Germinal center (tissue), 1 donor: ENCODE measurements at places on chromosomes 13 and 19.
A peak's percentile ranks its signal among the peaks of the same experiment; 100 is the strongest.

DNA sequence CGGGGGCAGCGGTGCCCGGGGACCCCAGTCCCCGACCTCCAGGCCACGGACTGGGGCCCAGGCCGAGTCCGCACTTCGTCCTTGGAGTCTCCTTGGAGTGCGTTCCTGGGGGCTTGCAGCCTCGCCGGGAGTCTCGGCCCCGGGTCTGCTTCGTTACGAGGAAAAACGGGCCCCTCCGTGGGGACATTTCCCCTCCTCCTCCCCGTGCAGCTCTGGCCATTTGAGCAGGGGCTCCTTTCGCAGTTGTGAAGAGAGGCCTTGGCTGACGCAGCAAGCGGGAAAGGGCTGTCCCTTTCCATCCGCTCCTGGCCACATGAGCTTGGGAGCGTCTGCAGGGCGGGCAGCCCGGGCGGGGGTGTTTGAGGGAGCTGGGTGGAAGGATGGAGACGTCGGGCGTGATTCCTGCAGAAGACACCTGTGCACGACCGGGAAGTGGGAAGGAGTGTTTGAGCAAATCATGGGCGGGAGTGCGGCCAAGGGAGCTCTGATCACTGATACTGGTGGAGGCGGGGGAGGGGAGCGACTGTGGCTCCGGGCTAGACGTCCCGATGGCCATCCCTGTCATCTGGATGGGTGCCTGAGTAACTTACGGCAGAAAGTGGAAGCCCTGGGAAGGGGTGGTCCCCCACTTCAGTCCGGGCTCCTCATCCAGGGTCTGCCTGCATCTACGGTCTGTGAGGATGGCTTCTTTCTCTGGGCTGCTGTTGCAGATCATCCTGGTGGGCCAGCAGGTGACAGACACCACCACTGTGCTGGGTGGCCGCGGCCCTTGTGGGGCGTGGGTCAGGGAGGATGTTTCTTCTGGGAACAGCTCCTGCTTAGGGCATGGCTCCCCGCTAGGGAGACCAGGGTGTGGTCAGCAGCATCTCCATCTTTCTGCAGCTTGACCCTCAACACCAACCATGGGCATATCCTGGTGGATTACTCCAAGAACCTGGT is 736 bp downstream of the GPI start:
- peak; percentile 24 for DNase-seq

DNA sequence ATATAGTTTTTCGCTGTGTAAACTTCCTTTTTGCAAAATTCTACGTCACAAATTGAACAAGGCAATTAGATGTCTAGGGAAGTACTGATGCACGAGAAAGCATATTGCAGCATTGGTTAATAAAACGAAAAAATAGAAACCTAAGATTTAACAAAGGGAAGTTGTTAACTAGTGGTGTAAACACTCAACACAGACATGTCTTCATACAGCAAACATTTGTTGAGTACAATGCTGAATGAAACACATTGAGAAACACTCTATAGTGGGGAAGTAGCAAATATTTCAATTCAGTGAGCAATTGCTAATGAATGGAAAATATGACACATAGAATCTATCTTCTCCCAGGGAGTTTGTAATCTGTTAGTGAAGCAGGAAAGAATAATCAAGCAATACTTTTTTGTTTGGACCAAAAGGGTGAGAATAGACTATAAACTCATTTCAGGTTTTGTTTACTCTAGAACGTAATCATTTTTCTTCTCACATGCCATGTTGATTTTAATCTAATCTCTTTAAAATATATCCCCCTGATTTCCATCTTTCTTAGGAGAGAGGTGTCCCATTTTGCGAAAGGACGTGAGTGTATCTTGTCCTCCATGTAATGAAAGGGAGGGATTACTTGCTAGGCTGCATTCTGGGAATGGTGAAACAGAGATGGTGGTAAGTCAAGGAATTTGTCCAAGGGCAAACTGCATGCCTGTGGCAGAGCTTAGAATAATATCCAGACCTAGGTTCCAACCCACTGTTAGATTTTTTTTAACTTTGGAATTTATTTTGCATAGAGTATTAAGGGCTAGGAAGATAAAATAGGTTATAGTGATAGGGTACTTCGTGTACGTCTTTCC is 1.7 kb upstream of the ANKRD10 start:
- peak; percentile 12 for DNase-seq

DNA sequence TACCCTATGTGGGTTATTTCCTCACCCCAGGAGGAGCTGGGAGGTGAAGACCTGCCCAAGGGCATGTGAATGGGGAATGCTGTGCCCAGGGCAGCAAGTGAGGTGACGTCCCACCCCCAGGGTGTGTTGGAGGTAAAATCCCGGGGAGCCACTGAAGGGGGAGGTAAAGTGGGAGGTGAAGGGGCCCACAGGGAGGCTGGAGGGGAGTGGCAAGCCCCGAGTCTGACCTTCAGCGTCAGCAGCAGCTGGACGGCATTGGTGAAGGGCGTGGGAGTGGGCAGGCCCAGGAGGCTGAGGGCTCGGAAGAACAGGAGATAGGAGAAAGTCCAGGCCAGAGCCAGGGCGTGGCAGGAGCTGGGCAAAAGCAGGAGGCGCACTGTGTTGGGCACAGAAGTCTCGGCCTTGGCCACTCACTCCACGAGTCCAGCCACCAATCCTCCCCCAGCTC is 2.4 kb downstream of the MBOAT7 start:
- no peak for DNase-seq

- DNase-seq = no peak
Observed at GRCh38 chr19:17303940-17304267, 679 bp upstream of the ABHD8 start.

GRCh38 chr19:29831686-29832085 is 19.9 kb downstream of the CCNE1 start:
- no peak for DNase-seq

DNA sequence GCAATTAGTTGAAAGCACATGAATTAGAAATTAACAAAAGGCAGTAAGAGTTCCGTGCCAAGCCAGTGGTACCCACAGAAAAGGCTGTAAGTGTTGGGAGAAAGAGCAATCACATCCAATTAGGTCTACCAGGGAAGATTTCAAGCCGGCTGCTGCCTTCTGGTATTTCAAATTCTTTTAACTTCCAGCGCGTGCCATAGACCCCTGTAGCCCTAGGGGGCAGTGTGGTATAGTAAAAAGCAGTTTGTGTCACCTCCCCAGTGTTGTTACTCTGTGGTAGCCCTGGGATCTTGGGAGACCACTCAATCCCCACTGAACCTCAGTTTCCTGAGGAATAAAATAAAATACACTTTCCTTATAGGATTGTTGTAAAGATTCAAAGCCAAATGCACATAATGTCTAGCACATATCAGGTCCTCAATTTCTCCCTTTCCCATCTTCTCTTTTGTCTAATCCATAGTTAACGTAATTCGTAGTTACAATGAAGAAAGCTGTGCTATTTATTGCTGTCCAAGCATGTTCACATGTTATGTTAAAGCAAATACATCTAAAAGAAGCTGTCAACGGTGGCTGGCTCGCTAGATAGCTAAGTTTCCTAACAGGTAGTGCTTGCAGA is 230.2 kb downstream of the TDRD3 start:
- DNase-seq = peak; percentile 2

DNA sequence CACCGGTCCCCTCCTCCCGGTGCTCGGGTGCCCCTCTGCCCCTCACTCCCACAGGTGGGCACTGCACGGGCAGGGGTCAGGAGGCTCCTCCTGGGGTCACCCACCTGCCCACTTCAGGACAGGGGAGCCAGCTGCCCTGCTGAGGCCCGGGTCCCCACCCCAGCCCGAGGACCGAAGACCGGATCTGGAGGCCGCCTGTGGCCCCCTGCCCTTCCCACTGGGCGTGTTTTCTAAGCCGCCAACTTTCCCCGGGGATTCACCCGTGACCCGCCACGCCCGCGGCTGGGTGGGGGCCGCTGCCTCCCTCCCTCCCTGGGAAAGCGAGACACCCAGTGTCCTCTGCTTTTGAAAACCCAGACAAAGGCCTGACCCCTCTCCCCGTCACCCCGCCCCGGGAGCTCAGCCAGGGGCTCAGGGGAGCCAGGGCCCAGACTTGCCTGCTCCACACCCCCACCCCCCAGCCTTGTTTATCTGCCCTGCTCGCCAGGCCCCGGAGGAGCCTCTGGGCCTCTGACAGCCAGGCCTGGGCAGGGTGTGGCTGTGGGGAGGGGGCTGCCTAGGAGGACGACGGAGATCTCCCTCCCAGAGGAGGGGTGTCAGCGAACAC is 1.3 kb downstream of the PALM start:
- no peak for DNase-seq

GRCh38 chr13:76647550-76647949 is 238.7 kb downstream of the KCTD12 start:
- no peak for DNase-seq

GRCh38 chr13:110433014-110433413 is 125.9 kb downstream of the COL4A2 start:
- no peak for DNase-seq

- DNase-seq = no peak
Observed at GRCh38 chr19:35907377-35907745, 734 bp downstream of the TYROBP start.

GRCh38 chr19:39871886-39872866 is 26.0 kb upstream of the FBL start:
- no peak for DNase-seq

- no peak for DNase-seq
Observed at GRCh38 chr13:106499113-106499512, 36.3 kb downstream of the EFNB2 start.

DNA sequence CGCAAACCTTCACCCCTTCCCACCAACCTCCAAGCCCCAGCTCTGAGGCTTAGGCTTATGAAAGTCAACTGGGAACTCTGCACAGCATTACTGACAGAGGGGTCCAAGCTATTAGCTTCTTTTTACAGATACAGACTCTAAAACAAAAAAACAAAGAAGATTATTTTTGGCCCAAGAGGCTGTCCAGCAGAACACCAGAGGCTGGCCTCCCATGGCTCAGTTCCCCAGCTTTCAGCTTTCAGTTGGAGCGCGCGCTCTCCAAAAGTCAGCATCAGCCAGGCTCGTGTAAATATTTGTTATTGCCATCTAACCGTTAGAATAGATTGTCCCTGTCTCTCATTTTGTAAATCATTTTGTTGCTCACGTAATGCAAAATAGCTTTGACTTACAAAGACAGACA is 58.4 kb downstream of the ZIC5 start:
- no peak for DNase-seq

- no peak for DNase-seq
Observed at GRCh38 chr19:2885736-2886135, 15.0 kb upstream of the ZNF57 start.

GRCh38 chr19:28020619-28021258 is 1192.2 kb downstream of the UQCRFS1 start:
- no peak for DNase-seq

DNA sequence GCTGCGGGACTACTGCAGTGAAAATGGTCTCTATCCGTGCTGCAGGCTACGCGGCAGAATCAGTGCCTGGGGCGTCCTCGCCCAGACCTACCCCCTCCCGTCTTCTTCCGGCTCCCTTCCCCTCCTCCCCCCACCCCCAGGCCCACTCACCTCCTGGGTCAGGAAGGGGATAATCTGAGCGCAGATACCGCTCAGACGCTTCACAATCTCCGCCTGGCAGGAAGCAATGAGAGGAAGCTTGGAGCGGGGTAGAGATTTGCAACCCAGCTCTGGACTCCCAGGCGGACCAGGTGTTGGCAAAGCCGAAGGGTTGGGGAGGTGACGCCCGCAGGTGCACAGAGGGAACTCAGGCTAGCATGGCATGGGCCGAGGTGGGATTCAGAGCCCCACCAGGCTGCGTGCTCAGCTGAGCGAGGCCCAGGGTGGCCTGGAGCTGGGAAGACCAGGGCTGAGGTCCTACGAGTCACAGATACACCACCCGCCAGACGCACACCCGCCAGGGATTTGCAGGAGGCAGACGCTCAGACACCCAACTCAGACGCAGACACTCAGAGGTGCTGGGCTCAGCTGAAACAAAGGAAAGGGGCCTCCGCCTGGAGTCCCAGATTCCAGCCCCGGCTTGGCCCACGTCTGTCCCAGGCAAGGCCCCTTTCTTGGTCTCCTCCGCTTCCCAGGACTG is 4.1 kb downstream of the TLE2 start:
- no peak for DNase-seq

GRCh38 chr13:112067116-112067741 is at the start of gene SOX1:
Gene SOX1, plus strand, starts transcription at chr13:112067149. Its CDS starts 510 bp downstream, at chr13:112067659.
- DNase-seq = no peak

DNA sequence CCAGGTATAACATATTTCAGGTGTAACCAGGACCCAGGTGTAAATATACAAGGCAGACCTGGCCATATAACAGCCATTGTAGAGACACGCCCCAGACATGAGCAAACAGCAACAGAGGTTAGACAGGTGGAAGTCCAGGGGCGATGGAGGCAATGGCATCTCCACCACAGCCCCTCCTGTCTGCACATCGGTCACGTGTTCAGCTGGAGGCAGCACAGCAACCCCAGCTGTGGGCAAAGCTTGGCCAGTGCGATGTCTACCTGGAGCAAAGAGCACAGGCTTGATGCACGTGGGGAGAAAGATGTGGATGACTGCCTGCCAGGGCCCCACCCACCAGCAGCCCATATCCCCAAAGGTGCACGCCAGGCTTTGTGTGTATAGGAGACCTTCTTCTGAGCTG is 4.4 kb downstream of the CYP4F2 start:
- no peak for DNase-seq

- DNase-seq = no peak
Observed at GRCh38 chr13:72383646-72384045, 343.8 kb downstream of the MZT1 start.

DNA sequence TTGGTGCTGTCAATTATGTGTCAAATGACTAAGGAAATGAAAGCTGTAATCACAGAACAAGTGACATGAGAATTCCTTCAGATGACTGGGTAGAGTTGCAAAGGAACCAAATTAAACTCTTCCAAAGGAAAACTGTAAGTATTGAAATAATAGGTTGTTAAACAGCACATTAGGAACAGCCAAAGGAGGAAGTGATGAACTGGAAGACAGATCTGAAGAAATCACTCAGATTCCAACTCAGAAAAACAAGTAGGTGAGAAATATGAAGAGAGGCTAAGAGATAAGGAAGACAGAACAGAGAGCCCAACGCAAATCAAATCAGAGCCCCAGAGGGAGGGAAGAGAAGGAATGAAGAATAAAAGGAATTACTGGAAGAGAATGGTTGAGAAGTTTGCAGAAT is 15.4 kb downstream of the TMEM161A start:
- DNase-seq = no peak

DNA sequence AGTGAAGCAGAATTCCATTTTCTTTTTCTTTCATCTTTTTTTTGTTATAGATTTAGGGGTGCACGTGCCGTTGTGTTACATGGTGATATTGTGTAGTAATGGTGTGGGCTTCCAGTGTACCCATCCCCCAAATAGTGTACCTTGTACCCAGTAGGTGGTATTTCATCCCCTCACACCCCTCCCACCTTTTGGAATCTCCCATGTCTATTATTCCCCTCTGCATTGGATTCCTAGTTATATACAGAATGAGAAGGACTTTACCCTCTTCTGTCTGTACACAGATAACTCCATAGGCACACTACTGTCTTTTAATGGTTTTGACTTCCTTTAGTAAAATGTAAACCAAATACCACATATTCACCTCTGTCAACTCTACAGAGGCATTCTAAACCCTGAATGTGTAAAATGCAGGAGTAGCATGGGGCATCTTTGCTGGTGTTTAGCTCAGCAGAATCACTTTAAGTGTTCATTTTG is 28.0 kb downstream of the FRY start:
- DNase-seq = no peak
